Left lung (tissue), 14 donors: ENCODE measurements at places on chromosomes 5 and 9. TPM values are rescaled to one million over a fixed set of nuclear protein-coding genes. Genes with fewer than 3 reads are reported as not detected.

The ADAMTS6 gene
- 26.0 TPM for polyA plus RNA-seq

DNA sequence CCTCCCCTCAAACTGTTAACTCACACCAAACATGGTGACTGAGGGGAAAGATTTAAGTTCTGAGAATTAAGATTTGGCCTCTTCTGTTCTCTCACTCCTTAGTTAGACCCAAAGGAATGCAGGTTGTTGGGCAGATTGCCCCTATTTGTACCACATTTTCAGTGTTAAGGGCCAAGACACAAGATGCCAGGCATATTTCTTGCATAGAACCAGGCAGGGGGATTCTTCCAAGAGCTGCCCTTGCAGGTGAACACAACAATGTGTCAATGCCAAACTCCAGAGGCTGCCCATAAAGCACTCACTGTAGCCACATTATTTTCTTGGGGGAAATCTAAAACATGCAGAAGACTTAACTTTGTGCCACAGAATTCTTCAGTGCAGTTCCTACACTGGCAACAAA lies 14.7 kb downstream of the MPDZ start:
- no peaks in the 10 kb centered on the region for H3K4me1 ChIP-seq
- H3K27me3 ChIP-seq, result no peaks in the 10 kb centered on the region
- no peak overlapping the region for H3K27ac ChIP-seq
- no peaks in the 10 kb centered on the region for H3K36me3 ChIP-seq
- no peak for DNase-seq
- no peak overlapping the region for H3K4me3 ChIP-seq

DNA sequence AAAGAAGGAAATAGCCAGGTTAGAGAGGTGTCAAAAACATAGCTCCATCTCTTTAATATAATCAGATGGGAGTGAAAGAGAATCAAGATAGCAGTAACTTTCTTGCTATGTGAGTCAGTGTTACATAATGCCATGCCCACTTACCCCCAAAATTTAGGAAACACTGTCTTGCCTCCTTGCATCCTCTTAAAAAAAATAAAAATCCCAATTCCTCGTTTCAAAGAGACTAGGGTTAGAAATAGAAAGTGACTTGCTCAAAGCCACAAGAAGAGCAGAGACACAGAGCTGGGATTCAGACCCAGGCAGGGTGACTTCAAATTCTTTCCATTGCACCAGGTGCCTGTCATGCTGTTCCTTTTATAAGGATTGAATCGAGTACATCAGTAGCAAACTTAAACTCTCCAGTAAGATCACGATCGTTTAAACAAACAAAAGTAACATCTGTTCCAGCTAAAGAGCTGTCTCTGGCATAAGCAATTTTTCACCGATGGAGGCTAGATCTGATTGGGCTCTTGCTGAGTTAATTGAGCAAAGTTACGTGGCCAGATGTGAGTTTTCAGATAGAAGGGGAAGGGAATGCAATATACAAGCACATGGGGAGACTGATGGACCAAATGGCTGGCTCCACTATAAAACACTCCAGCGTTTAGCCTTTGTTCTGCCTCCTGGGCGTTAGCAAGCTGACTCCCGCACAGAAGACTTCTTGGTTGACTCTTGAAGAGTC lies 176.9 kb downstream of the PALM2AKAP2 start:
- H3K27me3 ChIP-seq, result no peaks in the 10 kb centered on the region
- H3K4me3 ChIP-seq, result no peak overlapping the region
- no peak overlapping the region for H3K27ac ChIP-seq
- H3K36me3 ChIP-seq, result no peaks in the 10 kb centered on the region

- H3K27ac ChIP-seq, result no peak overlapping the region
- no peak overlapping the region for H3K4me3 ChIP-seq
Measured at GRCh38 chr9:123589361-123590239, 233.6 kb downstream of the CRB2 start.

The NR2F1-AS1 gene
- 44.1 TPM for polyA plus RNA-seq

The PROB1 gene
- polyA plus RNA-seq, result 0.73 TPM

GRCh38 chr5:91144491-91145332 lies 238.4 kb downstream of the ARRDC3 start:
- H3K36me3 ChIP-seq, result no peaks in the 10 kb centered on the region
- H3K4me1 ChIP-seq, result peaks cover 58% of the 10 kb centered on the region
- no peak for DNase-seq
- H3K27me3 ChIP-seq, result no peaks in the 10 kb centered on the region
- H3K27ac ChIP-seq, result peak overlapping the region; percentile 58

- H3K4me1 ChIP-seq, result no peaks in the 10 kb centered on the region
- no peak overlapping the region for H3K27ac ChIP-seq
- DNase-seq, result no peak
- no peaks in the 10 kb centered on the region for H3K27me3 ChIP-seq
- no peaks in the 10 kb centered on the region for H3K36me3 ChIP-seq
- H3K4me3 ChIP-seq, result no peak overlapping the region
Measured at GRCh38 chr9:32869404-32869803, 86.1 kb downstream of the TMEM215 start.

GRCh38 chr5:65100911-65101631 lies 332.3 kb downstream of the CWC27 start:
- H3K4me1 ChIP-seq, result peaks cover 15% of the 10 kb centered on the region
- DNase-seq, result no peak
- H3K27me3 ChIP-seq, result no peaks in the 10 kb centered on the region
- H3K36me3 ChIP-seq, result no peaks in the 10 kb centered on the region
- H3K27ac ChIP-seq, result no peak overlapping the region
- H3K4me3 ChIP-seq, result no peak overlapping the region

GRCh38 chr5:104267320-104268015 lies 704.9 kb upstream of the NUDT12 start:
- H3K4me3 ChIP-seq, result no peak overlapping the region
- no peak overlapping the region for H3K27ac ChIP-seq
- no peaks in the 10 kb centered on the region for H3K4me1 ChIP-seq
- no peaks in the 10 kb centered on the region for H3K27me3 ChIP-seq

- no peak overlapping the region for H3K27ac ChIP-seq
- H3K4me1 ChIP-seq, result no peaks in the 10 kb centered on the region
- H3K27me3 ChIP-seq, result no peaks in the 10 kb centered on the region
- no peak overlapping the region for H3K4me3 ChIP-seq
- no peaks in the 10 kb centered on the region for H3K36me3 ChIP-seq
Measured at GRCh38 chr5:121221483-121221882, 630.2 kb upstream of the FTMT start.

DNA sequence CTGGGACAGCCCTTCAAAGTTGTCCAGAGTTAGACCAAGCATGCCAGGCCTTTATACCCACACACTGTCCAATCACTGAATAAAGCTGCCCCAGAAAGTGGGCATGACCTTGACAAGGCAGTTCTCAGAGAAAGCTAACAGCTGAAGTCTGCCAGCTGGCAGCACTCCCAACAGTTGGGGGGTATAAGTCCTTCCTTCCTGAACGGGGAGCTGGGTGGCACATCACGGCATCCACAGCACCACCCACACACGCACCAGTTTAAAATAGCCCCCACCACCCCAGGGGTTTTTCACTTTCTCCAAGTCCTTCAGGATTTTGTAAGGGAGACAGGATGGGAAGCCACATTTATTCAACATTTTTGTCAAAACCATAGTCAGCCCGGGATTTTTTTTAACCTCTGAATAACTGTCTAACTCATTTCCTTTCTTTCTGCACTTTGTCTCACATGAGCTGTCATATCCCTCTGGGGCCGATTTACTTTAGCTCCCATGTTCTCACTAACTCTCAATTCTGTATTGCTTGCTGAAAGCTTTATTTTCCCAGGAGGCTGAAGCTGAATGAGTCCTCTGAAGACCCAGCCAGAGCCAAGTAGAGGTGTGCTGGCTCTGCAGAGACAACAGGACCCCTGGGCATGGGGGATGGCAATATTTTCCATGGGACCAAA lies 15.4 kb downstream of the FAM81B start:
- H3K4me1 ChIP-seq, result no peaks in the 10 kb centered on the region
- no peaks in the 10 kb centered on the region for H3K27me3 ChIP-seq
- no peak overlapping the region for H3K27ac ChIP-seq
- no peak overlapping the region for H3K4me3 ChIP-seq
- DNase-seq, result no peak

GRCh38 chr5:128199611-128200010 lies 116.0 kb downstream of the SLC12A2 start:
- no peaks in the 10 kb centered on the region for H3K36me3 ChIP-seq
- H3K27ac ChIP-seq, result peak overlapping the region; percentile 23
- DNase-seq, result no peak
- peaks cover 14% of the 10 kb centered on the region for H3K4me1 ChIP-seq

DNA sequence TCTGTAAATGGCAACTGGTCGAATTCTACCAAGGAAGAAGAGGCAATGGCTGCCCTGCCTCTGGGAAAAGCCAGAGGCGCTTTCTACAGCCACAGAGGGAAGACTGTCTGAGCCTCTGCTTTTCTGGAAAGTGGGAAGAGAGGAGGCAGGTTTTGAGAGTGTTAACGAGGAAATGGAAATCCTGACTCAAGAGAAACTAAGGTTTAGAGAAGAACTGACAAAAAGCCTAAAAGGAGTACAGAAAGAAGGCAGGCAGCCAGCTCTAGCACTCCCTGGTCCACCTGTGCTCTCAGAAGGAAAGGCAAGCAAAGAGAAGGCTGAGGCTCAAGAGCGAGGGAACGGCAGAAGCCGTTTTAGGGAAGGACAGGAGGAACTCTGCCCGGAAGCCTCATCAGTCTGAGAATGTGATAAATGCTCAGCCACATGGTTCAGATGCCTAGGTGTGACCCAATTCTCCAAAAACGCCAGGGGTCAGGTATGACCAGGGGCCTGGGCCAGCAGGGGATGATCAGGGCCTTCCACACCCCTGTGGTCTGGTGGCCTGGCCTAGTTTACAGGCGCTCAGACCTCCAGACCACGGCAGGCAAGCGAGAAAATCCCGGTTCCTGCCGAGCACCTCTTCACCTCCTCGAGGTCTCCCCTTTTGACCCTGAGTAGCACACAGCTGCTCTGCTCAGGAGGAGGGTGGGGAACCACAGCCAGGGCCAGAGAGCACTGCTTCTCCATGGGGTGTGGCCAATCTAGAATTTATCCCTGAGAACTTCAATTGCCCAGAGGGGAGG lies 79.9 kb upstream of the FBXW11 start:
- H3K4me3 ChIP-seq, result no peak overlapping the region
- H3K27ac ChIP-seq, result no peak overlapping the region
- H3K4me1 ChIP-seq, result no peaks in the 10 kb centered on the region
- no peaks in the 10 kb centered on the region for H3K36me3 ChIP-seq

GRCh38 chr5:72353046-72353445 lies 32.9 kb downstream of the PTCD2 start:
- no peak overlapping the region for H3K4me3 ChIP-seq
- peaks cover 32% of the 10 kb centered on the region for H3K4me1 ChIP-seq
- no peaks in the 10 kb centered on the region for H3K27me3 ChIP-seq
- no peaks in the 10 kb centered on the region for H3K36me3 ChIP-seq
- no peak for DNase-seq

GRCh38 chr9:116383133-116383532 lies 229.5 kb downstream of the PAPPA start:
- no peaks in the 10 kb centered on the region for H3K4me1 ChIP-seq
- no peak overlapping the region for H3K4me3 ChIP-seq
- DNase-seq, result no peak
- H3K27me3 ChIP-seq, result no peaks in the 10 kb centered on the region
- no peak overlapping the region for H3K27ac ChIP-seq
- H3K36me3 ChIP-seq, result no peaks in the 10 kb centered on the region

- peaks cover 22% of the 10 kb centered on the region for H3K4me1 ChIP-seq
- DNase-seq, result no peak
- H3K27me3 ChIP-seq, result peaks cover 5% of the 10 kb centered on the region
Measured at GRCh38 chr5:674630-675011, 18.5 kb downstream of the TPPP start.

DNA sequence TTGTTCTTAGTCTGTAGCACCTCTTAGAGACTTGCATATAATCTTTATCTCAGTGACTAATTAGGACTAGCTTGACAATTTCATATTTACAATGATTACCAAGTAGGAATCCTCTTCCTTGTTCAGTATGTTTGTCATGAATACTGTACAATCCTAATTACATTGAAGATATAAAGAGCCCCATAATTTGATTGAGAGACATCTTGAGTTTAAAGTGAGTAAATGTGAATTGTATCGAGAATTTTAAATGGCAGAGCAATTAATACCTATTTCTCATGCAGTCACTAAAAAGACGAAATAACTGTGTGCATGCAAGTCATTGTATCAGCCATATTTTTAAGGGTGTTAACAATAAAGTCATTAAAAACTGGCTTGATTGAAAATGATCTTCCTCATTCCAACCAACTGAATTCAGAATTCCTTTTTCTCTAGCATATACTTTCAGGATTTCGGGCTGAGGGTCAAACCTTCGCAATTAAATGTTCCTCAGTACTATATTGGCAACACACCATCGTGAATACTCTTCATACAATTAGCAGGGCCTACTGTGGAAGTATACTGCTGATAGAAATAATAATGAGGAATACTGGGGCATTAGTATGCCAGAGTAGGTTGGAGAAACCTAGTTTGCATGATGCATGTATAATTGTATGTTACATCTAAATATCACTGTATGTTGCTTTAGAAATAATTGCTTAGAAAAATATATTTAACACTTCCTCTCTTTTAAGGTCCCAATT lies 284.7 kb upstream of the TMEM161B start:
- no peak overlapping the region for H3K27ac ChIP-seq
- no peaks in the 10 kb centered on the region for H3K27me3 ChIP-seq
- no peaks in the 10 kb centered on the region for H3K36me3 ChIP-seq
- DNase-seq, result no peak
- H3K4me3 ChIP-seq, result no peak overlapping the region
- H3K4me1 ChIP-seq, result no peaks in the 10 kb centered on the region

DNA sequence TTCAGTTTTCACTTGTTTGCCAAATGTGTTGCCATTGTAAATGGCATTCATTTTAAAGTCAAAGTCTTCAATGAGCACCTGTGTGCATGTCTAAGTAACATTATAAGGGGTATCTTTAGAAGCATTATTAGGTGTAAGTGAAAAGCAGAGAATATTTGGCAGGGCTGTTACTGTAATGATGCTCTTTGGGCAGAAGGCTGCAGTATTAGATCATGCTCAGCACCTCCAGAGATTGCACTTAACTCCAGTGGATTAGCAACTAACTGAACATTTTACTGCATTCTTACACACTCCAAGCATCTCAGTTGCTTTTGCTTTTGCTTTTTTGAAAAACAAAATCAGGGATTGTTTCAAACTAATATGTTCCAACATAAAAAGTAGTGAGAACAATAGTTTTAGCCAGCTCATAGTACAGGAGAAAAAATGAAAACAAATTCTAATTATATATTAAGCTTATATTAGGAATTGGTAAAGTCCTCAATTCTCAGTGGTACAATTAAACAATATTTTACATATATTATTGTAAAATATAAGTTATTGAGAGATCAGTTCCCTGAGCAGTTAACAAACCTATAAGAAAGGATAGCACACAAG lies 1740.9 kb upstream of the CDH9 start:
- H3K27ac ChIP-seq, result no peak overlapping the region
- H3K4me3 ChIP-seq, result no peak overlapping the region
- no peaks in the 10 kb centered on the region for H3K4me1 ChIP-seq
- no peaks in the 10 kb centered on the region for H3K27me3 ChIP-seq
- DNase-seq, result no peak
- H3K36me3 ChIP-seq, result no peaks in the 10 kb centered on the region

The HRCT1 gene
- polyA plus RNA-seq, result 0.80 TPM

GRCh38 chr9:128701227-128701854 lies 962 bp upstream of the PKN3 start:
- H3K27me3 ChIP-seq, result no peaks in the 10 kb centered on the region
- H3K4me3 ChIP-seq, result peak overlapping the region; percentile 84
- H3K36me3 ChIP-seq, result peaks cover 10% of the 10 kb centered on the region
- no peak overlapping the region for H3K27ac ChIP-seq
